ENCODE measurements at places on chromosomes 7 and 10.
A peak's percentile ranks its signal among the peaks of the same experiment; 100 is the strongest.

DNA sequence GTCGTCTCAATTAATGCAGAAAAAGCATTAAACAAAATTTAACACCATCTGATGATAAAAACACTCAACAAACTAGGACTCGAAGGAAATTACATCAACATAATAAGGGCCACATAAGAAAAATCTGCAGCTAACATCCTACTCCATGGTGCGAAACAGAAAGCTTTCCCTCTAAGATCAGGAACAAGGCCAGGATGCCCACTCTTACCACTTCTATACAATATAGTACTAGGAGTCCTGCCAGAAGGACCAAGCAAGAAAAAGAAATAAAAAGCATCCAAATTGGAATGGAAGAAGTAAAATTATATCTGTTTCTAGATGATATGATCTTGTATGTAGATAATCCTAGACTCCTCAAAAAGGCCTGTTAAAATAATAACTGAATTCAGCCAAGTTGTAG lies 143.8 kb upstream of the GPR22 start:
- DNase-seq: no peak

DNA sequence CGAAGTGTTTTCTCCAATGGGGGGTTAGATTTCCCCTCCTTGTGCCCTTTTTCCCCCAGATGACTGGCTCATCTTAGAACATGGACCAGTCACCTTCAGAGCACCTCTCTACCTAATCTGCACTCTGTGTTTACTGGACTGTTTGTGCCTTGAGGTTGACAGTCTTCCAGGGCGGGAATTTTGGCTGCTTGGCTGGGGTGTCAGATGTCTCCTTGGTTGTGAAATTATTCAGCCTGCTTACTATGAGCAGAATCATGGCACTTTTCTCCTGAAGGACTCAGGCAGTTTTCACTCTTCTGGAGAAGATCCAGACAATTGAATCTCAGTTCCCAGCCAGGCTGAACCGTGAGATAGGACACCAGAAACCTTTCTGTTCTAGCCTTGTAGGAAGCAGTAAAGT lies 60.3 kb upstream of the NFKB2 start:
- no peak for DNase-seq

DNA sequence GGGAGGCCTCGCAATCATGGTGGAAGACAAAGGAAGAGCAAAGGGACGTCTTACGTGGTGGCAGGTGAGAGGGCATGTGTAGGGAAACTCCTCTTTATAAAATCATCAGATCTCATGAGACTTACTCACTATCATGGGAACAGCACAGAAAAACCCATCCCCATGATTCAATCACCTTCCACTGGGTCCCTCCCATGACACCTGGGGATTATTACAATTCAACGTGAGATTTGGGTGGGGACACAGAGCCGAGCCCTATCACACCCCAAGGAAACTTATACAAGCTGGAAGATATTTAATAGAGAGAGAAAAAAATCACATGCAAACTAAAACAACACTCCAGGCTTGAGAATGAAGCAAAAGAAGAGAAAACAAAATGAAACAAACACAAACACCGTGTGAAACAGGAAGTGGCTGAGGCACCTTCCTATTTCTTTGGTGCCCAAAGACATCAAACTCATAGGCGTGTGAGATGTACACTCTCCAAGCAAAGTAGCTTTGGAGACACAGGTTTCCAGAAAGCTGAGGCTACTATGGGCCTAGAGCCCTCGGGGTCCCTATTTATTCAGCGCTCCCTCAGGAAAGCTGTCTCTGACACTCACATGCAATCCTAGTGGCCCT lies 97.2 kb downstream of the PRKCQ start:
- DNase-seq: no peak

DNA sequence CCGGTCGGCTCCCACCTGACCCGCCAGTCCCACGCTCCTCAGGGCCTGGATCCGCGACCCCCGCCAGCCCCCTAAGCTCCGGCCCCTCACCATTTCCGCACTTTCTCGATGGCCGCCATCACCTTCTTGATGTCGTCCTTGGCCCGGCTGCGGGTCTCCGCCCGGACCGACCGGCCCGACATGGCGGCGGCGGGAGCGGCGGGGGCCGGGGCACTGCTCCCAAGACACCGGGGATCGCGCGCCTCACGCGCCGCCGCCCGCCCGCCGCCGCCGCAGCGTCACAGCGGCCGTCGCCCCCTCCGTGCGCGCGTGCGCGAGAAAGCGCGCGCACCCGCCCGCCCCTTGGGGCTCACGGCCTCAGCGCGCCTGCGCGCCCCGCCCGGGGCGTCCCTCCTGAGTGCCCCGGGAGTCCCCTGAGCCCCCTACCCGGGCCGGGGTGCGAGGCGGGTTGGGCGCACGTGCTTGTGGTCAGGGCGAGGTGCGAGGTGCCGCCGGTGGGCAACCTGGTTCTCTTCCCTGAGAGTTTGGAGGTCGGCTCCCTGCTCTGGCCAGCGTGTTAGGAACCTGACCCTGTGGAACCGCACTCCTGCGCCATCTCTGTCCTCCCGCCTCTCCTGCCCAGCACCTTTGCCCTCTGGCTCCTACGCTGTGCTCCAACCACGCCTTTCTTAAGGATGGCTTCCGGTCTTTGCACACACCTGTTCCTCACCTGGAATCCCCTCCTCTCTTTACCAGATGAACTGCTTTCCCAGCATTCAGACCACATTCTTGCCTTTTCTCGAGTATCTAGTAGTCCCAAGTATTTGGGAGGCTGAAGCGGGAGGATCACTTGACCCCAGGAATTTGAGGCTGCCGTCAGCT lies at the start of gene BCL7B:
Gene BCL7B, minus strand, starts transcription at position 294 of the 861 bp plus-strand sequence. Its CDS starts 112 bp downstream, at position 182.
- peak; percentile 90 for DNase-seq

GRCh38 chr7:108528183-108528712 lies 2.3 kb upstream of the PNPLA8 start:
- no peak for DNase-seq

DNA sequence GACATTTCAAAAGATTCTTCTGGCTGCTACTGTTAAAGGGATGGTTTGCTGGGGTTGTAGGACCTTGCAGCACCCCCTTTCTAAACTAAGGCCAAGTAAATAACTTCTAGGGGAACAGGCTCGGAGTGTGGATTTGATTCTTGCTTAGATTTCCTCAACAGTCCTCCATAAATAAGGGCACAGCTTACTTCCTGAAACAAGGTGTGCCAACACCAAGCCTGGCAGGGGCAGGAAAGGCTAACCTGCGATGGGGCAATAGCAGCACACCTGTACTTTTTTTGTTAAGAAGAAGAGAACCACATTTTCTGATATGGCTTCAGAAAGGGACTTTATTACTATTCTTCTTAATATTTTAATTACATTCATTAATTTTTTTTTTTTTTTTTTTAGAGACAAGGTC lies 121.9 kb downstream of the RNF216 start:
- no peak for DNase-seq

DNA sequence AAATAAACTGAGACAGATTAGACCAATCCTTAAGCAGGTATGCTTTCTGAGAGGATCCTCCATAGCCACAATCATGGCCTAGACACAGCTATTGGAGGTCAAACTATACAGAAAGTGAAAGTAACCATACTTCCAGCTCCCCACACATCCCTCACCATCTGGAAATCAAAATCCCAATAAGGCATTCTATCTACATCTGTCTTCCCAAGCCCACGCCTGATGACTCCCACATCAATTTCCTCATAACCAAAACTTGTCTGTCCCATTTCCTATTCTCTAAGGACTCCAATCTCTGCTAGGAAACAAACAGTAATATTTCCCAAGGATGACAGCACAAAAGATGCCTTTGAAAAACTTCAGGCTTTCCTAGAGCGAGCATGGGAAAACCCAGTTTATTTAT lies 247.3 kb upstream of the HPS1 start:
- no peak for DNase-seq

- no peak for DNase-seq
These were observed 11.7 kb downstream of the UCN3 start for GRCh38 chr10:5376450-5376849.

- no peak for DNase-seq
These were observed 66.2 kb downstream of the FAM53B start for GRCh38 chr10:124677749-124678556.

DNA sequence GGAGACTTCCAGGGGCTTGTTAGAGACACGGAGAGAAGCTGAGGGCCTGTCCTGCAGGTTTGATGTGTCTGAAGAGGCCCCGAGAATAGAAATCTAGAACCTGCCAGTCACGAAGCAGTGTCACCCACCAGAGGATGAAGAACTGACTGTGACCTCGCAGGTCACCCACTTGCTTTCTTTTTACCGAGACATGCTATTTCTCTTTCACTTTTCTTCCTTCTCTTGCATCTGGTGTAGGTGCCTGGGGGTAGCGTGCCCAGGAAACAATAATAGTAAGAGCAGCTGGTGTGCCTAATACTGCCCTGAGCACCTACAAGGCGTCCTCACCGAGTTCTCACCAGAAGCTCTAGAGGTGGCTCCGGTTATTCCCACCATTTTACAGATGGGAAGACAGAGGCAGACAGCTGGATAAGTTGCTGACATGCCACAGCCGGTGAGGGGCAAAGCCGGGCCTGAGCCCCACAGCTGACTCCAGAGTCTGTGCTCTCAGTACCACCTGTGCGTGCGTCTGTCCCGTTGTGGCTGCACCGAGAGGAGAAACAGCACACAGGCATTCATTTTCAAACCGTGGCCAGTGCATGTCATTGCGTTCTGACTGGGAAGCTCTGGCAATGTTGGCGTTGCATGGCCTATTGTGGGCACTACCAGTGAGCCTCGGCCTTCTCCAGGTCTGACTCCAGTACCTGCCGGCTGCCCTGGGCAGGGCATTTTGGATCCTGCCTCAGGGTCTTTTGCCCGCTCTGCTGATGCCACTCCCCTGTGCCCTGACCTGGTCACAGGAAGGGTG lies 7.8 kb downstream of the CHST3 start:
- DNase-seq: no peak

GRCh38 chr10:59678884-59679301 lies 30.8 kb downstream of the SLC16A9 start:
- DNase-seq: no peak

GRCh38 chr10:95327367-95327766 lies 36.6 kb upstream of the PDLIM1 start:
- DNase-seq: no peak

GRCh38 chr7:51016546-51016945 lies 233.8 kb upstream of the GRB10 start:
- DNase-seq: no peak

DNA sequence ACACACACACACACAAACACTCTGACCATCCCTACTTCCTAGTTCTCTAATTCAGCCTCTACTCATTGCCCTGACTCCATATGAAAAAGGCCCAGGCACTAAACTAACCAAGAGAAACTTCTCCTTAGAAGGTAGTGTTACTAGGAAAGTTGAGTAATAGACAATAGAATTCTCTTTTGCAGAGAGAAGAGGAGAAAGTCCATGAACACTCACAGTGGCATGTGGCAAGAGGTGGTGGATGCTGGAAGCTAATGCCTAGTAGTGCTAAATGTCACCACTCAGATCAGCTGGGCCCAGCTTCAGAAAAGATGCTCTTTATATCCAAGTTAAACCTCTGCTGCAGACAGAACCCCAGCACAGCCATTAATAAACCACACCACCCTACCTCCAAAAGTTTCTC lies 58.2 kb downstream of the SORBS1 start:
- DNase-seq: no peak

- no peak for DNase-seq
These were observed 21.0 kb downstream of the ANKRD30A start for GRCh38 chr10:37146443-37146842.

GRCh38 chr7:36794689-36795088 lies 70.4 kb upstream of the AOAH start:
- no peak for DNase-seq

DNA sequence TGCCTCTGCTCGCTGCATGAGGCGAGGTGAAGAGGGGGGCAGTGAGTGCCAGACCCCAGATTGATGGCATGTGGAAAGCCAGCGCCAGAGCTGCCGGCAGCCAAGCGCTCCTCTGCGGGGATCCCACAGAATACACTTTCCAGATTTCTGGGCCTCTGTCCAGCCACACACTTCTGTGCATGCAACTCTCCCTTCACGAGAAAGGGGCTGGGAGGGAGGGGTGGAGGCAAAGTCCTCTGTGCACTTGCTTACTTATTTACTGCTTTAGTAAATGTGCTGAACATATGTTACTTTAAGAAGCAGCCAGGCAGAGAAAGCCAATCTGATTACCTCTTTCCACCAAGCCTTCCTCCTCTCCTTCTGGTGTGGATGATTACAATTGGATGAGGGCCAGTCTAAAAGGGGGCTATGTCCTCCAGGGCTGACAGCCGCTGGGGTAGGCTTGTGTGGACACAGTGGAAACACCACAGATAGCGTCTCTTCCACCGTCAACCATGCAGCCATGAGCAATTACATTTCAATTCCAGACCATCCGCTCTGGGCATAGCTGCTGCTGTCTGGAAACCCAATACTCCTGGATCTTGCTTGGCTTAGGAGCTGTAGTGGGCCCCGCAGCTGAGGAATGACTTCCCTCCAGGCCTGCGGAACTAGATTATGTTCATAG lies 322.8 kb upstream of the ANKRD30A start:
- DNase-seq: no peak

DNA sequence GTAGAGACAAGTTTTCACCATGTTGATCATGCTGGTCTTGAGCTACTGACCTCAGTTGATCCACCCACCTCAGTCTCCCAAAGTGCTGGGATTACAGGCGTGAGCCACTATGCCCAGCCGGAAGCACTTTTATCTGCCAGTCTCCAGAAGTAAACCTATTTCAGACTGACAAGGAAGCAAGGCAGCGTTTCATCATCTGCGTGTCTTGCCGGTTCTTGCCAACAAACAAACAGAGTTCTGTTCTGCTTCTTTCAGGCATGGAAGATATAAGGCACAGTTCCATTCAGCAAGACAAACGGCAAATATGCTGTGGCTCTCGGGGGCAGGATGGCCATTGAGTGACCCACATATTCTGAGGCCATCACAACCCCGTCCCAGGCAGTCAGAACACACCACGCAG lies 15.5 kb upstream of the LARP4B start:
- no peak for DNase-seq

DNA sequence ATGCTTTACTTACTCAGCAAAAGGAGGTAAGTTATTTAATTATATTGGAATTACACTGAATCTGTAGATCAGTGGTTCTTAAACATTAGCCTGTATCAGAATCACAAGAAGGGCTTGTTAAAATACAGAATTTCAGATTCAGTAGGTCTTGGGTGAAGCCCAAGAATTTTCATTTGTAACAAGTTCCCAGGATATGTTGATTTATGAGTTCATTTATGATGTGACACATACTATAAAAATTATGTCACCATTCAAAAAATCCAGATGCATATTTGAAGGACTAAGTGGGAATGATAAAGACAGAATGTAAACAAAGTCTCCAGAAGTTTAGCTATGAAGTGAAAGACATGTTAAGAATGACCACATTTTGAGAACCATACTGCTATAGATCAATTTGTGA lies 52.3 kb downstream of the HECTD2 start:
- no peak for DNase-seq
